Activated T-cell treated with anti-CD3 and anti-CD28 coated beads for 24 hours (primary cell): ENCODE measurements at places on chromosomes 1 and 21.

- DNase-seq = no peak
Observed at GRCh38 chr1:47558601-47559593, 121.1 kb downstream of the FOXD2 start.

GRCh38 chr1:13228343-13228781 lies 2.4 kb upstream of the PRAMEF18 start:
- DNase-seq = peak; percentile 26

DNA sequence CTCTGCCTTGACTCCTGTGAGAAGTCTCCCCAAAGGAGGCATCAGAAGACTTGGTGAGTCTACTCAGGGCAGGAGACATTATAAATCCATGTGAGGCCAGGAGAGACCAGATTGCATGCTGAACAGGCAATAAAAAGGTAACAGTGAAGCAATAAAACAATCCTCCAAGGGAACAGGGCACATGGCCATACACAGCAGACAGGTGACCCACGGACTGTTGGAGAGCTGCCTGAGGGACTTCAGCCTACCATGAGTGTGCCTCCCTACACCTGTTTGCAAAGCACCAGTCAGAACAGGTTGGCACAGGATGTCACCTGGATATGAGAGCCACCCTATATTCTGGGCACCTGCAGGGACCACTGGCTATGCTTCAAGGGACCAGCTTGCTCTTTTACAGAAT lies 67.6 kb downstream of the MAB21L3 start:
- DNase-seq = no peak

DNA sequence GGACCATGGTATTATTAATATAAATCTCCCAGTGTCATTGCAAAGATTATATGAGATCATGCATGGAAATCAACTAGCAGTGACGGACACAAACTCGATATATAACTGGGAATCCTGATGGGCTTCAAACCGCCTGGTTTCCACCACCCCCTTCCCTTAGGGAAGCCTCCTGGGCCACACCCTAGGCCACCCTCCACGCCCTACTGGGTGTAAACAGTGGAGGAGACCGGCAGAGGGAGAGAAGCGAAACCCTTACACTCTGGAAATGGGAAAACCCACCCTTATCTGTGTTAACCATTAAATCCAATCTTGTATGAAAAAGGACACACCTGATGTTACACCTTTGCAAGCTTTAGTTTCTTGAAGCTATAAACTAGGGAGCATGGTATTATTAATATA lies 595 bp upstream of the ZNHIT6 start:
- DNase-seq = no peak

GRCh38 chr1:1602304-1602967 lies 2.5 kb upstream of the FNDC10 start:
- DNase-seq = no peak

- DNase-seq = no peak
Observed at GRCh38 chr1:150925080-150925479, 1.1 kb upstream of the SETDB1 start.

GRCh38 chr1:906600-907420 lies 16.9 kb upstream of the SAMD11 start:
- no peak for DNase-seq

GRCh38 chr1:206514813-206515387 lies 7.6 kb downstream of the RASSF5 start:
- DNase-seq = no peak

- no peak for DNase-seq
Observed at GRCh38 chr1:212928323-212929291, 21.7 kb upstream of the VASH2 start.

- DNase-seq = no peak
Observed at GRCh38 chr1:37663426-37664000, 28.8 kb upstream of the CDCA8 start.

DNA sequence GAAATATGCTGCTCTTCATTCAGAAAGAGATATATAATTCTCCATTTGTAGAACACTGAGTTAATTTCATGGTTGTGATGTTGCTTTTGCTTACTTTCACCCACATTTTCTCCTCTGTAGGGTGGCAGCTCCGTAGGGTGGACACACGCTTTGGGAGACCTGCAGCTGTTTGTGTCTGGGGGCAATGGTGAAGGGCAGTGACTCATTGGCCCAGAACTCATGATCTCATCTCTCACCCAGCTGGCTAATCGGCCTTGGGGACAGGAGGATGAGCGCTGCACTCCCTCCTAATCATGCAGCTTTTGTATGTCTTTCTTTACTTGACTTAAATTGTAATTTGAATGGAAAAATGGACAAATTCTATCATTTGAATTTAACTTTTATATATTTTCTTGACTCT lies 9.6 kb downstream of the DISC1 start:
- DNase-seq = no peak

- DNase-seq = no peak
Observed at GRCh38 chr1:66834926-66835325, 33.9 kb upstream of the INSL5 start.

GRCh38 chr21:14088391-14088790 lies 122.4 kb downstream of the LIPI start:
- DNase-seq = no peak

DNA sequence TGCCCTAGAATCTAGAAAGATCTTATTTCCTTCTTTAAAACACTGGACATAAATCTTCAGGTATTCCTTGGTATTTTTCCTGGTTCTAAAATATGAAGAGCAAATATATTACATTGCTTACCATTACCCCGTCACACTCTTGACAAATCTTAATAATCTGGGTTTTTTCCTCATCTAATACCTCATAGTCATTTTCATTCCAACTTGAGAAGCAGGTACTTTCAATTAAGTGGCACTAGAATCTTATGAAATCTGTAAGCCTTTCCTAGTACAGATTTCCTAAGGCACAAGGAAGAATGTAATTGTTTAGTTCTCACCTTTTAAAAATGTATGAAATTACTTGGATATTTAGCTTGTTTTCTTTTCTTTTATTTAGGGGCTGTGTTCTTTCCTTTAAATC lies 481.5 kb upstream of the ZRANB2 start:
- no peak for DNase-seq
